Bronchial epithelial cell (primary cell): ENCODE measurements at places on chromosomes 4 and X.
A peak's percentile ranks its signal among the peaks of the same experiment; 100 is the strongest.

- DNase-seq: no peak
These were observed 206.3 kb downstream of the SHROOM3 start for GRCh38 chr4:76641351-76641750.

DNA sequence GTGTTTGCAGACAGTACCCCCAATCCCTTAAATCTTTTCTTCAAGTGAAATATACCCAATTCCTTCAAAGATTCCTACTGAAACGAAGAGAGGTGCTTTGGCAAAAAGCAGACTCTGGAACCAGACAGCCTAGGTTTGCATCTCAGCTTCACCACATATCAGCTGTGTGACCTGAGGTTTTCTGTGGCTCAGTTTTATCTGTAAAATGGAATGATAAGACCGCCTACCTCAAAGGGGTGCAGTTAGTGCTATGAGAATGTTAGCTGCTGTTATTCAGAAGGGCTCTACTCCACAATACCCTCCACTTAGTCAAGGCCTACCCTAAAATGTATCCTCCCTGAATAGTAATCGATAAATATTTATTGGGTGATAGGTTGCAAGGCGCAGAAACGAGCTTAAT, 664 bp downstream of the PIR start:
- no peak for DNase-seq

- DNase-seq: no peak
These were observed at the start of gene PDGFRA for GRCh38 chr4:54228961-54229501. Gene PDGFRA, plus strand, starts transcription at chr4:54229293. Its CDS starts 29,476 bp downstream, at chr4:54258769.

DNA sequence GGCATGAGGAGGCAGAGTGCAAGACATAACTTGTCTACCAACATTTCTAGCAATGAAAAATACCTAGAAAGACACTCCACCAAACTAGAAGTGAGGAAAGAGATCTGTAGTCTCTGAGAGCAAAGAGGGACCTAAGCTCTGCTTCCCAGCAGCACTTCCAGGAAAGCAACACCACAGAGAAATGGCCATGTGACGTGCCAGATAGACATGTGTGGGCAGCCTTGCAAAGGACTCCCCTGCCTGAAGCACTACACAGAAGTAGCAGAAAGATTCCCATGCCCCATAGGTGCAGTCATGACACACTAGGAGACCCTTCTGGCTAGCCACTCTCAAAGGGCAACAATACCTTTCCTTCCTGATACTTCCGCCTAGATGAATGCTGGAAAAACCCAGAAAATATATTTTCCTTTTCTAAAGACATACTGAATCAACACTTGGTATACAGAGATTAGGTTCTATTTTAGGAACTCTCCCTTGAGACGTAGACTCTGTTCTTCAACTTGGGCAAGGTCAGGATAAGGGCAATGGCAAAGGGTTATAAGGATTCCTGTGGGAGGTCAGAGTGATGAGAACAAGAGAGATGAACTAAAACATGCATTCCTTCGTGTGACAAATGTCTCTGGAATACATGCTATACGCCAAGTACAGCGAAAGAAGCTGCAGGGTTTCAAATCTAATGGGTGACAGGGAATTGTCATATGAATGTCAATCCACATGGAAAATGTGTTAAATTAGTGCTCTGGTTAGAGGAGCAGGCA, 187.5 kb upstream of the ETNPPL start:
- no peak for DNase-seq

DNA sequence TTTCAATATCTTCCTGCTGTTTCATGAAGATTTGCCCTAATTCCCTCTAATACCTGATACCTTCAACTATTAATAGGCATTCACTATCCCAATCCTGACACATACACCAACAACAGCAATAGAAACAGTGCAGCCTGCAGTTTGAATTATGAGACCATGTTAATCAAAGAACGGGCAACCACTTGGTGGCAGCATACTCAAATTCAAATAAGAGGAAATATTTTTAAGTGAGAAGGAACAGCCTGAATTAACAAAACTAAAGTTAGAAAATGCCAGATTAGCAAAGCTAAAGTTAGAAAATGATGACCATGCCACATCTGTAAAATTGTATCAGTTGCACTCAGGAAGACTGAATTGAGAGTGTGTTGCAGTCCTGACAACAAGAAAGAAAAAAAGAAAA, 204.9 kb downstream of the SMARCA1 start:
- peak; percentile 13 for DNase-seq

GRCh38 chr4:17550549-17550948, 26.4 kb upstream of the LAP3 start:
- DNase-seq: no peak

- DNase-seq: no peak
These were observed 23.9 kb downstream of the HTT start for GRCh38 chr4:3098346-3098745.

- no peak for DNase-seq
These were observed 33.1 kb downstream of the MAGEB10 start for GRCh38 chrX:27840881-27841280.

DNA sequence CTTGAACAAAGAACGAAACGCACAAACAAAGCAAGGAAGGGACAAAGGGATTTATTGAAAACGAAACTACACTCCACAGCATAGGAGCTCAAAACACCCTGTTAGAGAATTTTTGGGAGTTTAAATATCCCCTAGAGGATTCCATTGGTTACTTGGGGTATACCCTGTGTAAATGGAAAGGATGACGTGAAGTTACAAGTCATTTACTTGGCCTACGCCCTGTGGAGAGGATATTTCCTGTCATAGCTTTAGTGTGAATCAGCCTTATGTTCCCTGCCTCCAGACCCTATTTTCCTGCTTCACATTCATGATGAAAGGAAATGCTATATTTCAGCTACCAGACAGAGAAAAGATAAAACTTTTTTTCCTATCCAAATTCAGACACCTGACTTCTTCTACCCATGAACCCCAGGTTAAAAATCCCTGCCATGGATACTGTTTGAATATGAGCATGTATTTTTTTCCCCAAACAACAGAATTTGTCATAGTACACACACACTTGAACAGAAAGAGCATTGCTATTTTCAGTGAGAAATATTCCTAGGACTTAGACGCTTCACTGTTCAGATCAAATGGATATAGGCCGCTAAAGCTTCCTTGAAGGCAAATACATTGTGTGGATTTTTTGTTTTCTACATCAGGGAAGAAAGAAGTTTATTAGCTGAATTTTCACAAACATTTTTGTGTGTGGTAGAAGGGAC, 20.4 kb downstream of the PIN4 start:
- peak; percentile 79 for DNase-seq

- no peak for DNase-seq
These were observed 124.3 kb downstream of the C4orf33 start for GRCh38 chr4:129220254-129220653.

- peak; percentile 68 for DNase-seq
These were observed 48.5 kb upstream of the CLCN4 start for GRCh38 chrX:10108288-10108687.

DNA sequence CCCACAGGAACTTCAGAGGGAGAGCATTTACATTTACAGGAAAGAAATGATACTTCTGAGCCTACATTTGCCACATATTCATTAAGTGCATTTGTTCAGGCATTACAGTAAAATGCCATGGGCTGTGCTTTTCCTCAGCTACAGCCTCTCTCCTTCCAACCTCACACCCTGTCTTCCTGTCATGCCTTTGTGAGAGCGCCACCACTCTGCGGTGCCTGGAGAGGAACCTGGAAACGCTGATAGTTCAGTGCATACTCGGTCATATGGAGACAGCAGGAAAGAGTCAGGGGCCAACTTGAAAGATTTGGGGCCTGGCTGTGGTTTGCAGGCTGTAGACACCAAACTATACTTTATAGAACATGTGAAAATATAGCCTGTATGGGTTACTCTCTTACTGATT, 40.5 kb downstream of the NFKB1 start:
- no peak for DNase-seq

- peak; percentile 71 for DNase-seq
These were observed 23.2 kb upstream of the TSPAN7 start for GRCh38 chrX:38538134-38538533.

DNA sequence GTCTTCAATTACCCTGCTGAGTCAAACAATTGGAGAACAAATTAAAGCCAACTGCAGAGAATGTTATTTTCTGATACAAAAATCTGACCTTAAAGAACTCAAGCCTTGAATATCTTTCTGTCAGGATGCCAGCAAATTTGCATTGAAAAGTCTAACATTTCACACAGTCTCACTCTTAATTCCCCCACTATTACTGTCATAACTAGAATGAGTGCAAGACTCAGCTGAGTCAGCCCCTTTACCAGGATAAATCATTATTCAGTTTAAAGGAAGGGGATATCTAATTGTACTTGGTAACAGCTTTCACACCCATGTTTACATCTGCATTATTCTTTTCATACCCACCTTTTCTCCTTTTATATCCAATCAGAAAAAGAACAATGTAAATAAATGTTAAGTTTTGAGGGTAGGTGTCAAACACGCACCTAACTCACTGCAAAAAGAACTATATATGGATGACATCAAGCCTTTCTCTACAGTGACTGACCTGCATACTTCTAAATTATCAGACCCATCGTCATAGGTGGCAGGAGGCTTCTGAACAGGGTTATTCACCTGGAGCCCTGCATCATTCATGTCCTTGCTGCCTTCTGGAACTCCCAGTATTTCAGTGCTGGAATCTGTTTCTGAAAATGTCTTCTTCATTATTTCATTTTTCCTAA, 117.4 kb downstream of the TMA16 start:
- no peak for DNase-seq

DNA sequence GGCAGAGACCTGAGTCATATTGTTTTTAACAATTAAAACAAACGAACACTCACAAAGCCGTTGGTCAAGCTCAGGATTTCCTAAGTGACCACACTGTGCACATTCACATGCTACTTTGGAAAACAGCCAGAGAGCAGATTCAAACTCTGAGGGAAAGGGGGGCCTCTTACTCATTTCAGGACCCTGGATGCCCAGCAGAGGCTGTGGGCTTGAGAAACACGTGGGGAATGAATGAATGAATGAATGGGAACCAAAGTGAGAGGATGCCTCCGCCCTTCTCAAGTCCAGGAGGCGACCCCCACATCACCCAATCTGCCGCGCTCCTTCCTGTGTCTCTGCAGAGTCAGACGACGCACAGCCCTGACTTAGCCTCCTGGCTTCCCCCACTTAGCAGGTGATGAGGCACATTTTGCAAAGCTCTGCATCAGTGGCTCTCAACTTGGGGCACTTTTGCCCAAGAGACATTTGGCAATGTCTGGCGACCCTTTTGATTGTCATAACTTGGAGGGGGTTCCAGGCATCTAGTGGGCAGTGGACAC, 76.0 kb downstream of the ABLIM2 start:
- no peak for DNase-seq

- DNase-seq: peak; percentile 59
These were observed 97.1 kb downstream of the MRPL1 start for GRCh38 chr4:77959566-77960338.

DNA sequence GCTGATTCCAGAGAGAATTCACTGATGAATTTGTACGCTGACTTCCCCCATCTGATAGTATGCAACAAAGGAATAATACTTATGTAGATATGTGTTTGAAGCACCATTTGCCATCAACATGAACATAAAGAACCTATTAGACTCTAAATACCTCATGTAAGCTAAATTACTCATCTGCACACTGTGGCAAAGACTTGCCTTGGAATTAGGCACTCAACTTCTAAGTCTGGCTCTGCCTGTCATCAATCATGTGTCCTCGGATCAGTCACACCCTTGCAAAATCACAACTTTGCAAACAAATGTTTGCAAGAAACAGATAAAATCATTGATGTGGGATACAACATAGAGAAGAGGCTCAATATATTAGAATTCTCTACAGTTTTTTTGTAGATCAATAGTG, 169.9 kb upstream of the LDB2 start:
- DNase-seq: peak; percentile 29
